ENCODE measurements at places on chromosomes 16 and 17.
A peak's percentile ranks its signal among the peaks of the same experiment; 100 is the strongest.

- DNase-seq = no peak
Measured at GRCh38 chr17:45307290-45308015, 9.4 kb downstream of the MAP3K14 start.

- DNase-seq = no peak
Measured at GRCh38 chr17:73067075-73067474, 25.4 kb downstream of the SLC39A11 start.

DNA sequence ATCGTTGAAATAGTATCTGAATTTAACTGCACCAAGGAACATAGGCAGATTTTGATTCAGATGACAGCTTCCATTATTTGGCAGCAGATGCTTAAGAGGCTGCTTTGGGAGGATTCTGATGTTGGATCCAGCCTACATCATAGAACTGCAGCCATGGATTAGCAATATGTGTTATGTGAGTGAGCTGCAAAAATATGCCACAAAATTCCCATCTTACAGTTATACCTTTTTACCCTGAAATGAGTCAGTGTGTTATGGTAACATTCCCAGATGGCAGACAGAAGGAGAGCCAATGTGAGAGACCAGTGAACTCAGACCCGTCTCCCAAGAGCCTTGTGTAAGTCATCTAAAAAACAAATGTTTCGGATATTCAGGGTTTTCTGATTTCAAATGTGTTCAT, 206.1 kb downstream of the CDH13 start:
- no peak for DNase-seq

DNA sequence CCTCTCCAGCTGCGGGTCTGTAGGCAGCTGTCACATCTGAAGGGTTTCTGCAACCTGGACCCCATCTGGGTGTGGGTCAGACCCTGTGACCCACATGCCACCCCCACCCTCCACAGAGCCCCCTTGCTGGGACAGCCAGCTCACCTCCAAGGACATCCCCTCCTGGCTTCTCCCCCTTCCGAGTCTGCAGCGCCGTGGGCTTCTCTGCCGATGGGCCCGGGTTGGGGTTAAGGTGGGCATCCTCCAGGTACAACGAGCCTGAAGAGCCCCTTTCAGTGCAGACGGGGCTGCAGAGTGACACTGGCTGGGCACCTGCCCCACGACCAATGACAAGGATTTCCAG, 28.9 kb downstream of the OR1D5 start:
- no peak for DNase-seq

DNA sequence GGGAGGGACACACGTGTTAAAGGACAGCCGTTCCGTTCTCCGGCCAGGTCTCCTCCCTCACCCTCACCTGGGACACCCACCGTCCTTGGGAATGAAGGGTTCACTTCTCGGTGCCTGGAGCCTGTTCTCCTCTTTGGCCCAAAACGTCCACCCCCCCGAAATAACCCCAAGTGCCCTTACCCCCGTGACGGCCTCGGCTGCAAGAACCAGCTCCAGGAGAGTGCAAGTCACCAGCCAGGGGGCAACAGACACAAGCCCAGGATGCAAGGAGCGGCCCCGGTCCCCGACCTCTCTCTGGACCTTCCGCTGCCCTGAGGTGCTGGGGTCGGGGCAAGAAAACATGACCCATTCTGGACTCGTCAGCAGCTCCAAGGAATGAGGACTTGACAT, 20.0 kb upstream of the UBE2I start:
- no peak for DNase-seq

DNA sequence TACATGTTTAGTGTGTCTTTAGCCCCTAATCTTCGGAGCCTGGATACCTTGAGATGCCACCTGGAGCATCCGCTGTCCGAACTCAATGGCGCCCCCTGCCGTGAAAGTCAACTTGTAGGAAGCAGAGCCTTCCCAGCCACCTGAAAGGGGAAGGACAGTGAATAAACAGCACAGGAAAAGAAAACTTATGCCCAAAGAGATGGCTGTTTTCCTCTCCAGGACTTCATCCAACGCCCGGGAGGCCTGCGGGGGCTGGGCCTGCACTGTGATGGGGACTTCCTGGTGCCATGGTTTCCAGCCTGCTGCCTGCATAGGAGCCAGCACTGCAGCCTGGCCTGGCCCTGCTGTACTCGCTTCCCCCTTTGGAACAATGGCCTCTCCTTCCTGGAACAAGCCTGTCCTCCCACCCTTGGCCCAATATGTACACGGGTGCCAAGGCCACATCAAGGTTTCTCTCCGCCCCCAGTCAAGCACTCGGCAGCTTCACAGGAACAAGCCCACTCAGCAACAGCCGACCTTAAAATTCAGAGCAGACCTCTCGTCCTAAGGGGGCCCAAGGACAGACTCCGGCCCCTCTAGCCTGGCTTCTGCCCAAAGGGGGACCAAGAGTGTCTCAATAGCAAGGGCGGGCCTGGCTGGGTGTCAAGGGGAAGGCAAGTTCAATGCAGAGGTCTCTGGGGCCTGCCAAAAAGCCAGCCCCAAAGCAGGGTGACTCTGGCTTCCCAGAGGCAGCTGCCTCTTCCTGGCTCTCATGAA, 4.5 kb upstream of the UNC13D start:
- DNase-seq = peak; percentile 81

DNA sequence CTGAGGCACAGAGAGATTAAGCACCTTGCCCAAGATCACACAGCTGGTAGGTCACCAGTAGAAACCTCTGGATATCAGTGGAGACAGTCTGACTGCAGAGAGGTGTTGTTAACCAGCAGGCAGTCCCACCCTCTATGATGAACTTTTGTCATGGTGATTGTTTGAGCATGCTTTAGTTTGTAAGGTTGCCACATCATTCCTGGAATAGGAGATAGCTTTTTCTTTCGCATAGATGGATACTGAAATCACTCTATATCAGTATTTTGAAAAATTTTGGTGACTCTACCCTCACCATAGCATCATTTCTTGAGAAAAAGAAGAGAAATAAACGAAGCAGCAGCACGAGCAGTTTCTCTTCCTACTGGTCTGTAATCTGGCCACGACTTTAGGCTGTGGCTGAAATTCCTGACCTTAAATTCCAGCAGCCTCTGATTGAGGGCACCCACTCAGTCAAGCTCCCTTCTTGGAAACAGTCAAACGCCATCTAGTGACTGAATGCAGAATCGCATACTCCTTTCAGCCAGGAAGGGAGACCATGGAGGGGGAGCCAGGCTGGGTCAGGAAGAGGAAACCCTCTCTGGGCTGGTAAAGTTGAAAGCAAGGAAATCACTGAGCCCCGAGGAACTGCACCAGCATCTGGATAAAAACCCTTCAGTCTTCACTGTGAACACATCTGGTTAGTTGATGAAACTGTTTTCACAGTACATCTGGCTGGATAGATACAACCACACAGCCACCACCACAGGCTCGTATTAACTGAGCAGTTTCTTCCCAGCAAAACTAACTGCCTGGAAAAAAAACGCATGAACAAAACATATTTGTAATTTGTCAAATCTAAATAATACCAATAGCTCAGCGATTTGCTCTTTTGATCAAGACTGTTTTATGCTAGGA, 108.5 kb upstream of the XYLT1 start:
- DNase-seq = peak; percentile 47

- DNase-seq = no peak
Measured at GRCh38 chr17:10099051-10099571, 99.3 kb downstream of the GAS7 start.

DNA sequence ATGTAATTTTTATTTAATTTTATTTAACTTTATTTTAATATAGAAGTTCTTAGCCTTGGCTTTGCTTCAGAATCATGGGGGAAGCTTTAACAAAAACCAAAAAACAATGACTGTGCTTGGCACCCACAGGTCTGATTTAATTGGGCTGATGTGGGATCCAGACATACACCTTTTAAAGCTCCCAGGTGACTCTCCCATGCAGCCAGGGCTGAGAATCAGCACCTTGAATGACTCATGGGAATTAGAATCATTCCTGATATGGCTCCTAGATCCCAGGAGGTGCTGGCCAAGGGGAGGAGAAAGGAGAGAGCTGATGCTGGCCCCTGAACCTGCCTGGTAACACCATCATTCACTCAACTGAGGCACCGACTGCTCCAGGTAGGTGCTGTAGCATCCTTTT, 240.7 kb downstream of the PARN start:
- no peak for DNase-seq

GRCh38 chr17:67831268-67831667, 6.0 kb downstream of the BPTF start:
- no peak for DNase-seq

GRCh38 chr17:44149750-44150329, 8.1 kb downstream of the HROB start:
- no peak for DNase-seq

DNA sequence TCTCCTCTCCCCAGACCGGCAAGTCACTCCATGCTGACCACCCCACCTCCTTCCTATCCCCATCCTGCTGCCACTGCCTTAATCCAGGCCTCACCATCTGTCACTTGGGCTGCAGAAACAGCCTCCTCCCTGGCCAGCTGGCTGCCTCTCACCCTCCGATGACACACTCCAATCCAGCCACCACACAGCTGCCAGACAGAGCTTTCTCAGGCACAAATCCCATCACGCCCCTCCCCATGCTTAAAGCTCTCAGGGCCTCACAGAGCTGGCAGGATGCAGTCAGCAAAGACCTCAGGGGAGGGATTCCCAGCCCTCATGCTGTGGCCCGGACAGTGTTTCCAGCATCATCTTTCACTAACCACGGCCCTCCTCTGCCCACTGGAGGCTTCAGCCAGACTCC, 13.7 kb downstream of the CAMKK1 start:
- no peak for DNase-seq

DNA sequence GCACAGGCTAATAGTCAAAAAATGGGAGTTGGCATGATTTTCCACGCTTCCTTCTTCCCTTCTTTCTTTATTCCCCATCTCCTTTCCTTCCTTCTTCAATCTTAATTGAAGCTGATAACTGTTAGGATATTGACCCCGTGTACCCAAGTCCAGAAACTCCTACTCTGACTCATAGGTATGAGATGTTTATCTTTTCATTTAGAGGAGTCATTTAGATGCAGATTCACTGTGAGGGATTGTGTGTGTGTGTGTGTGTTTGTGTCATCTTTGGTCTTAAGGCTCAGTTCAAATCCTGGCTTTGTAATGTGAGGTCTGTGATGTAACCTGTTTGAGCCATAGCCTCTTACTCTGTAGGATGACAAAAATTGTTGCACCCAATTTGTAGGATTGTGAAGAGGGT, 332.0 kb upstream of the MAF start:
- DNase-seq = no peak

GRCh38 chr17:49696233-49696761, 11.5 kb downstream of the SLC35B1 start:
- DNase-seq = peak; percentile 27

DNA sequence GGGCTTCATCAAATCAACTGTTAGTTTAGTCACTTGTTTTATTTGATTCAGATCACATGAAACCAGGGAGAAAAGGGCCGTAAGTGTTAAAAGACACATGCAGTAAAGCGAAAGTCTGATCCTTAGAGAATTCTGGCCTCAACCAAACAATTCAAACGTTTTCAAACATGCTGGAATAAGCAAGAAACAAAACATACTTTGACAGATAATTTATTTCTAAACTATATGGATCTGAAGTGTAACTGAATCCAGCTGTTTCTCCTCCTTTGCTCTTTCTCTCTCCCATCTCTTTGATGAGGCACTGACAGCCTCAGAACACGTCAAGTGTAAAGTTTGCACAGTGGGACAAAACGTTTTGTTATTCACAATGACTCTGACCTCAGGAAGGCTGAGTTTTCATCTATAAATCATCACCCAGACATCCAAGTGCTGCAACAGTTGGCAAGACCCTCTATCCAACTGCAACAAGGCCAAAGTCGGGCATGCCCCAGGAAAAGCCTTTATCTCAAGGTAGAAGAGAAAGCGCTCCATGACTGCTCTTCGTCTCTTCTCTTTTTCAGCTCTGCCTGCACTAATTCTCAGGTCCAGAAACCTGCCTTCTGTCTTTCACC, 267.1 kb upstream of the MYOCD start:
- no peak for DNase-seq

GRCh38 chr16:82769845-82770244, 143.1 kb downstream of the CDH13 start:
- DNase-seq = no peak

DNA sequence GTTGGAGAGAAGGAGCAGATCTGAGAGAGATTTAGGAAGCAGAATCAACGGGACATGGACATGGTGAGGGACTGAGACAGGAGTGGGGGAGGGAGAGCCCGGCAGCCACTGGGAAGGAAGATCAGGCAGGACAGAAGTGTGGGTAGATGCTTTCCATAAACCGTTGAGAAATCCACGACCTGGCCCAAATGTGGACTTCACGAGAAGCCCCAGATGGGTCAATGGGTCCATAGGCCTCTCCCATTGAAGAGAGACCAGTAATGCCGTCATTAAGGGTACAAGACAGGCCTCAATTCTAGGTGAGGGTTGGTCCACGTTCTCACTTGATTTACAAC, 530 bp upstream of the CCL22 start:
- DNase-seq = no peak

GRCh38 chr17:48718761-48719641, 3.3 kb downstream of the PRAC1 start:
- no peak for DNase-seq

GRCh38 chr17:61128661-61129115, 271.0 kb upstream of the TBX2 start:
- no peak for DNase-seq

GRCh38 chr17:50685334-50685665, 22.4 kb downstream of the ANKRD40 start:
- no peak for DNase-seq

DNA sequence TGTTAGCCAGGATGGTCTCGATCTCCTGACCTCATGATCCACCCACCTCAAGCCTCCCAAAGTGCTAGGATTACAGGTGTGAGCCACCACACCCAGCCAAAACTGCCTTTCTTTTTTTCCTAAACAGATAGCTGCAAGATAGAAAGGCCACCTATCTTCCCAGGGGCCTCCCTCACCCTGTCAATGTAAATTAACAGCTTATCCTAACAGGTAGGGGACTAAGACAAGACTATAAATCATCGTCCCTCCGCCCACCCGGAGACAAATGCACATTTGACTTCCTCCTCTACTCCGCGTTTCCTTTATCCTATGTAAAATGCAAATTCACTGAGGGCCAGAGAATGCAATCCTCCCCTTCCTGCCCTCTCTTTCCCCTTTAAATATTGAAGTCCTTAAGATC, 71.4 kb downstream of the MARF1 start:
- DNase-seq = no peak

GRCh38 chr17:1473841-1474240, 17.8 kb upstream of the CRK start:
- DNase-seq = no peak

GRCh38 chr16:87404764-87405625, 12.9 kb downstream of the MAP1LC3B start:
- no peak for DNase-seq

- DNase-seq = no peak
Measured at GRCh38 chr16:62583414-62583813, 547.2 kb upstream of the CDH8 start.

- no peak for DNase-seq
Measured at GRCh38 chr17:36947922-36948716, 635 bp upstream of the AATF start.

- no peak for DNase-seq
Measured at GRCh38 chr17:69757688-69758430, 317.2 kb upstream of the KCNJ16 start.

- DNase-seq = no peak
Measured at GRCh38 chr17:43020030-43020621, 2.1 kb downstream of the VAT1 start.
